Breast epithelium (tissue), 4 donors: ENCODE measurements at places on chromosomes 12 and 14. TPM values are rescaled to one million over a fixed set of nuclear protein-coding genes. Genes with fewer than 3 reads are reported as not detected.

- H3K4me3 ChIP-seq: no peak overlapping the region
- no peaks in the 10 kb centered on the region for H3K27me3 ChIP-seq
- H3K4me1 ChIP-seq: no peaks in the 10 kb centered on the region
- no peaks in the 10 kb centered on the region for H3K36me3 ChIP-seq
- H3K27ac ChIP-seq: no peak overlapping the region
Observed at GRCh38 chr14:81839056-81839455, 305.4 kb upstream of the SEL1L start.

DNA sequence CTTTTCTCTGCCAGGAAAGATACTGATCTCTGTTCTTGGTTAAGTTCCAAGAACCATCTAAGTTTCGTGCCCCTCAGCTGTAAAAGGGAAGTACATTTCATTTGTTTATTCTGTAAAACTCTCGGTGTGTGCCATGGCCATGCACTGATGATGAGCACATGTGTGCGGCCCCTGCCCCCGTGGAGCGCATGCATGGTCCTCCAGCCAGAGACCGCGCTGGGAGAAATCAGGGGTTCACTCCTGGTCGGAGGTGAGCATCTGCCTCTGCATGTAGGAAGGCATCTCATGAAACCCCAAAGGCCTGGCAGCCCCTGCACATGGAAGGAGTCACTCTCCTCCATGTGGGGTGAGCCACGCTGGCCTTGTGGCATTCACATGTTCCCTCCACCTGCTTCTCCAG, 102.5 kb upstream of the RTL1 start:
- no peaks in the 10 kb centered on the region for H3K36me3 ChIP-seq
- H3K4me1 ChIP-seq: no peaks in the 10 kb centered on the region
- H3K4me3 ChIP-seq: no peak overlapping the region
- no peaks in the 10 kb centered on the region for H3K27me3 ChIP-seq
- DNase-seq: peak; percentile 30
- H3K27ac ChIP-seq: no peak overlapping the region

DNA sequence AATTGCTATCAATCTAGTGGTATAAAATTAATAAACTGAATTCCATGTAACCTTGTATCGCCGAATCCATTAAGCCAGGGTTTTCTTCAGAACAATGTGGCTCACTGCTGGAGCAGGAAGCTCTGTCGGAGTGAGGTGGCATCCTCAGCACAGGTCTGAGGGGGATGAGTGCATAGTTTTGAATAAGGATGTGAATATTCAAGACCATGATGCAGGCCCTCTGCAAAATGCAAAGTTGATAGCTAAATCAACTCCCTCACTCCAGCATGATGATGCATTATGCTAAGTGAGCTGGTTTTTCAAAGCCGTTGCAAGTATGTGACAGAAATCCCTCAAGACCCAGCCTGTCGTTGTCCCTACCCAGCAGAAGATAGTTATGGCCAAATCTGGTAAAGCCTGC, 53.0 kb downstream of the TRIM9 start:
- DNase-seq: no peak
- no peaks in the 10 kb centered on the region for H3K4me1 ChIP-seq
- H3K27ac ChIP-seq: no peak overlapping the region
- no peaks in the 10 kb centered on the region for H3K27me3 ChIP-seq

GRCh38 chr12:70664465-70664881, 27.2 kb upstream of the PTPRB start:
- no peaks in the 10 kb centered on the region for H3K4me1 ChIP-seq
- no peaks in the 10 kb centered on the region for H3K27me3 ChIP-seq
- H3K36me3 ChIP-seq: no peaks in the 10 kb centered on the region
- H3K27ac ChIP-seq: no peak overlapping the region

DNA sequence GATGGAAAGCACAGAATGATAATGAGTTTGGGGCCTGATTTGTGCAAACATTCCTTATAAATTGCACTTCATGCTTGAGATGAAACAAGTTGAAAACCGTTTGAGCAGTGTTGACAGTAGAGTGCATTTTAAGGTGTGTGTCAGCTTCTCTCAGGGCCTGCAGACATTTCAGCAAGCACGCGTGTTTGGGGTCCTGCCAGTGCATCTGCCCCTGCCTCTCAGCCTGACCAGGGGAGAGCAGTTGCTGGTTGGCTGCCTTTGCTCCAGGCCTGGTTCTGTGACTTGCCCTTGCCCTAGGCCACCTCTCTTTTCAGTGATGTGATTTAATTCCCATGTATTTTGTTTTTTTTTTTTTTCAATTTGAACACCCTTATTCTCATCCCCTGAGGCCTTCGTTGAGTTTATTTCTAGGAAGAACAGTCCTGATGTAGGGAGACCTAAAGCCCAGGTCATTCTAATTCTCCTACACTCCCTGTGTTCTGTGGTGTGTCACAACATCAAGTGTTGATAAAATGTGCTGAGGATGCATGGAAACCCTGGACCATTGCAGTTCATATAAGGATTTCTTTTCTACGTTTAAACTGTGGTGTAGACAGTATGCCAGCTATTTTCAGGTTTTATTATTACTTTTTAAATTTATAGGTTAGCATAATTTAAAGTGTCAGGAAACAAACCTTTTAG, 40.1 kb upstream of the AMN start:
- no peaks in the 10 kb centered on the region for H3K36me3 ChIP-seq
- no peak overlapping the region for H3K27ac ChIP-seq
- DNase-seq: no peak
- H3K4me3 ChIP-seq: no peak overlapping the region
- H3K4me1 ChIP-seq: no peaks in the 10 kb centered on the region

DNA sequence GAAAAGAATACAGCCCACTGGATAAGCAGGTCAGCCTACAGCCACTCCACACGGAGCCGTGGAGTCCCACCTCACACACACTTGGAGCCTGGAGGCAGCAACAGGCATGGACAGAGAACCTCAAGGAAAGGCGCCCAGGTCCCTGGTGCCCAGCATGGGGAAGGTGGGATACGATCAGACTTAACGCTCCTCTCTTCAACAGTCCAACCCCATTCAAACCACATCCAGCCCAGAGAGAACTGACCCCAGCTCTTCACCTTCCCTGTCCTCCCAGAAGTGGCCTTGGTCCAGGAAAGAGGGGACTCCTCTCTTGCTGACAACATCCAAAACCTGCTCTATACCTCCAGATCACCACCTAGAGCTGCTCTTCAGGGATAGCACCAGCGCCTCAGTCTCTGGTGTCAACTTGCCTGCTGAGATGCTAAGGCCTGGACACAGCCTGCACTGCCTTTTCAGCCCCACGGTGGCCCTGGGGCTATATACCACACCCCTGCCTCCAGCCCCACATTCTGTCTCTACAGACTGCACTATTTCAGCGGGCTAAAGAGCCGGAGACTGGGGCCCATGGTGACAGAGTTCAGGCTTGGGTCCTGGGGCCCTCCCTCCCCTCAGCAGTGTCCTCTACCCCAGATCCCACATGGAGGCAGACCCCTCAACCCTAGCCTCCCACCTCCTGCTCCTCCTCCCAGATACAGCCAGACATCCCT, 7.0 kb downstream of the ADCY6 start:
- no peak for DNase-seq
- peak overlapping the region; percentile 25 for H3K27ac ChIP-seq
- H3K36me3 ChIP-seq: no peaks in the 10 kb centered on the region

DNA sequence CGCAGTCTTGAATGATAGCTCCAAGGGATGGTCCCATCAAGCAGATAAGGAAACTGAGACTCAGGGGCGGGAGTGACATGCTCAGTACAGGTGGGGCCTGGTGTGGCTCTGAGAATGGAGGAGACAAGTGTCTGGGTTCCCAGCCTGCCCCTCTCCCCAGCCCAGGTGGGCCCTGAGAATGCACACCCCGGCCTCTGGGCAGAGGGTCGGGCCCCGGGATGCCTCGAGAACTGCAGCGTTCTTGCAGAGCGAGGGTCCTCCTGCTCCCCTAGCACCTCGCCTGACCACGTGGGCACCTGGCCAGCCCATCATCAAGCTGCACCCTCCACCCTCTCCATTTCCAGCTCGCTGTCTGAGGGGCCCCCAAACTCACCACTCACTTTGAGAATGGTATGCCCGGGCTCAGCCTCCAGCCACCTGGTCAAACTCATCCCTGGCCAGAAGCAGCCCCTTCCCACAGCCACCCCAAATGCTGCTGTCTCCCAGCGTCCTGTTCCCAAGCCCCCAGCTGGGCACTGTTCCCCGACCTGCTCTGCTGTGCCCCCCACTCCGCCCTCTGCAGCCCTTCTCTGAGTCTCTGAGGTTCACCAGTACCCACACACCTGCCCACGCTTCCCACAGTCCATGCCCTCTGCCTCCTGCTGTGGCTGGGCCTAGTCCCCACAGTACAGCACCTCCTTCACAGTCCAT, 44.3 kb downstream of the CYP46A1 start:
- H3K36me3 ChIP-seq: no peaks in the 10 kb centered on the region
- no peak for DNase-seq
- no peak overlapping the region for H3K27ac ChIP-seq
- H3K4me3 ChIP-seq: no peak overlapping the region

Gene CAMKK2
- 27.4 TPM for total RNA-seq

Gene GPR84
- not detected for total RNA-seq

Gene SSPN
- total RNA-seq: 19.7 TPM

Gene SPX
- total RNA-seq: 1.0 TPM

Gene GIT2
- total RNA-seq: 53.1 TPM

Gene BEGAIN
- total RNA-seq: 4.1 TPM
